Right ventricle myocardium inferior (tissue), 1 donor: ENCODE measurements at places on chromosomes 6 and 20. TPM values are rescaled to one million over a fixed set of nuclear protein-coding genes. Genes with fewer than 3 reads are reported as not detected.

Gene ARFRP1
- 34.2 TPM for total RNA-seq

Gene PKIB
- total RNA-seq = not detected

Gene BPIFA2
- not detected for total RNA-seq

DNA sequence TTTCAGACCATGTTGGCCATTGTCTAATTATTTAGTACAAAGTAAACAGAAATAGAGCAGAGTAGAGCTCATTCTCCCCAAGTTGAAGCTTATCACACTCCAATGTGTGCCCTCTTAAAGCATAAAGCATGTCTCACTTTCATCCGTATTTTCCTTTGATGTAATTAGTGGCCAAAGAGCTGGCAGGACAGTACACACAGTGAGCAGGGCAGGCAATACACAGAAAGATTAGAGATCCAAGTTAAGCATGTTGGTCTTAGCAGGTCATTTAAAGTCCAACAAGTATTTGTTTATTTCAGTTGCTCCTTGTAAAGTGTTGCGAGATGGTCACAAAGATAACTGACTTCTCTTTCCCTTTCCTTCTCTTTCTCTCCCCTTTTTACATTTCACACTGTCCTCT, 47.2 kb downstream of the RFX6 start:
- DNase-seq = no peak

- no peak for DNase-seq
Measured at GRCh38 chr6:42418724-42419123, 33.0 kb downstream of the TRERF1 start.

GRCh38 chr20:1430004-1430451, 36.6 kb downstream of the NSFL1C start:
- DNase-seq = no peak

DNA sequence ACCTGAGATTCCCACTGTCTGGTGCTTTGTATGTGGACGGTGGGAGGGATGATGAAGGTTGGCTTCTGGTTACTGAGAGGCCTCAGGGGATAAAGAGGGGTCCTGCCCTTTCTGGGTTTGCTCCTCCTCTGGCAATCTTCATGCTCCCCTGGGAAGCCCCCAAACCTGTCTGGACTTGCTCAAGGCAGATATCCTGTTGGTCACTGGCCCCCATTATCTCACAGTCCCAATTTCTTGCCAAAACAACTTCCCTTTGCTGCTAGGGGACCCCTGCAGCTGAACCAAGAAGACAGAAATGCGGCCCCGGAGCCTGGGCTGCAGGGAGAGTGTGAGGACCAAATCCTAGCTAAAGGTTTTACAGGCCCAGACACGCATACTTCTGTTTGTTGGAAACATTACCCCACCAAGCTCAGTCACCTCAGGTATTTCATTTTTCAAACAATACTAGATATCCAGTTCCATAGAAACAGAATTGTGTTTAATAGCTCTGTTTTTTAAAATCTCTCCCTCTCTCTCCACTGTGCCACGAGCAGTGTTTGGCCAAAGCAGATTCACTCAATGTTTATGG, 63.4 kb upstream of the MRPS10 start:
- no peak for DNase-seq

DNA sequence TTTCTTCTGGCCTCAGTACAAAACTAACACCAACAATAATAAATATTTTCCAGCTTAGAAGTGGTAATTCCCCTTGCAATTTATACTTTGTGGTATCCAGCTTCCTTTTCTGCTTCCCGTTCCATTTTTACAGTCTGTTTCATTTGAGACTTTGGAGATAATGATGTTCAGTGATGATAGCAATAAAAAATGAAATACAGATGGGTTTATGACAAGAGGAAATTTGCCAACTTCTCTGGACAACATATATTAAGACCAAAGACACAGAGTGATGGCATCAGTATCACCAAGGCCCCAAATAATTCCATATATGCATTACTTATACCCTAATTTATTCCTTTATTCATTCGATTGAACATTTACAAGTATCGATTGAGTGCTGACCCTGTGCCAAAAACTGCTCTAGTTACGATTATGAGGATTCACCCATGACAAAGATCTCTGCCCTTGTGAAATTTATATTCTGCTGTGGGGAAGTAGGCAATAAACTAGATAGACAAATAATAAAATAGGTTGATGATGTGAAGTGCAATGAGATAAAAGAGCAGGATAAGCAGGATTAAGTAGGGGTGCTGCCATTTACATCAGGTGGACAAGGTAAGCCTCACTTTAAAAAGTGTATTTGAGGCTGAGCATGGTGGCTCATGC, 18.1 kb upstream of the TASP1 start:
- no peak for DNase-seq

DNA sequence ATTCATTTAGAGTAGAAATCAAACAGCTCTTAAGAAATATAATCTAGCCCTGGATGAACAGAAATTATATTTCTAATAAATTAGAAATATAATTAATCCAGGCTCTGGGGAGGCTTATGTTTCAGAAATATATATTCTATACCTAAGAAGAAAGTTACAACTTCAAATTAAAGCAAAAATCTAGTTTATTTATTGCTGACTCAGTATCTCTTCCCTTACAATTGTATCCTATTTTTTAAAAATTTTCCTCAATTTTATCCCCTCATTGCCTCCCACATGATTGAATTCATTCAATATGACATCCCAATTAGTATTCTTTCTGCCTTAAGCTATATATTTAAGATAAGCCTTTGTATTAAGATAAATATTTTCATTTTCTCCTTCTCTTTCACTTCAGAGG, 71.4 kb downstream of the HS3ST5 start:
- DNase-seq = no peak

GRCh38 chr6:137024237-137024990, 20.4 kb downstream of the IL20RA start:
- DNase-seq = no peak
